ENCODE measurements at places on chromosomes 6 and 20. TPM values are rescaled to one million over a fixed set of nuclear protein-coding genes. Genes with fewer than 3 reads are reported as not detected.

CALHM6 gene
- not detected for total RNA-seq

GRCh38 chr6:70072540-70073179 lies 206.3 kb downstream of the COL19A1 start:
- no peak for DNase-seq

GRCh38 chr20:47350691-47351545 lies 5.6 kb downstream of the ZMYND8 start:
- no peak for DNase-seq

DNA sequence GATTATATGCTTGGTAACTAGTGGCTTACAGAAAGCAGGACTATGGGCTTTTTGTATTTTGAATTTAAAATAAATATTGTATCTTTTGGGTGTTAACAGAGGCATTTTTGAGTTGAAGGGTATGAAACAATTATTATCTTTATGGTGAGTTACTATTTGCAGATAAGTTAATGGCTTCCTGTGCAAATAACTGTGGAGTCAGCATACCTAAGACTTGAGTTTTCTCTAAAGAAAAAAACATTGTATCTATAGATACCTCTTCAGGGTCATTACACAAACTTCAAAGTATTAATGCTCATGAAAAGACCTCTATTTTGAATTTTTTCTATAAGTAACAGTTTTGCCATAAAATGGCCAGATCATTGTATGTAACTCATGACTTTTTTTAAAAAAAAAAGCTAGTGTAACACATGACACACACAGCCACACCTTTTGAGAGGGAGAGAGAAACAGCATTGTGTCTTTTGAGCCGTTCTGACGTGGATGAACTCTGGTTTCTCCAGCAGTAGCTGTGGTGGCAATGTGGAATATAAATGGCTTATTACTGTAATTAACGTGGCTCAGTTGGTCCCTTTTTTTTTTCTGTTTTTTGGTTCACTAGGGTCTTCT lies 36.3 kb downstream of the PLEKHG1 start:
- DNase-seq, result no peak

- no peak for DNase-seq
Measured at GRCh38 chr6:31252625-31253024, 19.3 kb downstream of the HLA-C start.

PNPLA1 gene
- not detected for total RNA-seq

DACT2 gene
- total RNA-seq, result not detected

CYP24A1 gene
- total RNA-seq, result 0.05 TPM

TBXT gene
- not detected for total RNA-seq

DNA sequence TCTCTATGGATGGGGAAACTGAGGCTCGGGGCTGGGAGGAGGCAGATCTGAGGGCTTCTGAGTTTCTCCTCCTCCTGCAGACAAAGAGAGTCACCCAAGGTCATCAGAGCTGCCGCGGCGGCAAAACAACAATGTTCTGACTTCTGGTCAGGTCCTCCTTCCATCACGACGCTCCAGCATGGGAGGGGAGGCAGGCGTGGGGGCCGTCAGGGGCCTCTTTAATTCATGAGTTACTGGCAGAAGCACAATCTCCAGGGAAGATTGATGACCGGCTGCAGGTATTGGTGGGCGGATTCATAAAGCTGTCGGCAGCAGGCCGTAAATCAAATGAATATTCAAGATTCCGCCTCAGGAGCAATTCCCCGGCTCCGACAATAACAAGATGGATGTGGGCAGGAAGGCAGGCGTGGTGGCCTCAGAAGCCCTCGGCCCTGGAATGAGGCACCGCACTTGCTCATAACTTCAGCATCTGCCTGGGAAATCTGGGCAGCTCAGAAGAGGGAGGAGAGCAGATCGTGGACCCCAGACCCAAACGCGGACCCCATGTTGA lies 19.1 kb downstream of the PCK1 start:
- peak; percentile 35 for DNase-seq

DNA sequence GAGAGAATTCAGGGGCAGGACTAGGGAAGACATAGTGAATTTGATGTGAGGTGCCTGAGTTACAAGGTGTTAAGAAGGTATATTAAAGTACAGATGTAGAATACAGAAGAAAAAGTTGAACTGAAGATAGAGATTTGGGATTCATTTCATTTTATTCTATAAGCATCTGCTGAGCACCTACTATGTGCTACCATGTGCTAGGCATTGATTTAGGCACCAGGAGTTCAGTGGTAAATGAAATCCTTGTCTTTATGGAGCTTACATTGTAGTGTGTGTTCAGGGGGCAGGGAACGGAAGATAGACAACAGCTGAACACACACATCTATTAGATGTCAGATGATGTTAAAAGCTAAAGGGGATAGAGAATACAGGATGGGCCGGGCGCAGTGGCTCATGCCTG lies 2.8 kb downstream of the RSPH9 start:
- no peak for DNase-seq

GRCh38 chr6:52537001-52537753 lies 39.7 kb downstream of the TRAM2 start:
- peak; percentile 65 for DNase-seq

DUSP15 gene
- total RNA-seq, result 2.5 TPM

DNA sequence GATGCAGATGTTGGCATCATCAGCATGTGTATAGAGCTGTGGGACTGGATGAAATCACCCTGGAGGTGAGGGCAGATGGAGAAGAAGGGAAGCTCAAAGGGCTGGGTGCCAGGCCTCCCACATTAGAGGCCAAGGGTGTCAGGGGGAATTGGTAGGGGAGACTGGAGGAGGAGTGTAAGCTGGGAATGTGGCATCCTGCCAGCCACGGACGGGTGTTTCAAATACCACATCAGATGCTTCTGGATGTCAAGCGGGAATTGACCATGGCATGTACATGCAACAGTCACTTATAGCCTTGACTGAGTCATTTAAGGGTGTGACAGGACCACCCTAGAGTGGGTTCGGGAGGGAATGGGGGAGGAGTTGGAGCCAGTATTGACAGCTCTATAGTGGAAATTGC lies 9.6 kb downstream of the ERGIC3 start:
- no peak for DNase-seq

DNA sequence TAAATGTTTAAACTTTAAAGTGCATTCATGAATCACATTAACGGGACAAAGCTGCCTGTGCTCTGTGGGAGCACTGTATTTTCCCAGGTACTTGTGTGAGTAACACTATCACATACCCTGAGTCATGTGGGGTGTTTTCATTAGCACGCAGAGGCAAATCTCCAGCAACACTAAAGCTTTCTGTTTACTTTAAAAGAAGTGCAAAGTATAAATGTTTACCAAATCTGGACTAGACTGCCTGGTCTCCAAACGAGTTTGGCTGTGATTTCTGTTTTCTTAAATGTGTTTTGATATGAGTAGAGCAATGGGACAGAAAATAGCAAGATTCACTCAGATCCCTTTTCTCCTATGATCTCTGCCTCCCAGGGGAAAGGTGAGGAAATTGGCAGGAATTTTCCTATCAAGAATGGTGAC lies 28.8 kb upstream of the RIPPLY2 start:
- DNase-seq, result peak; percentile 39

PACRG gene
- total RNA-seq, result not detected

- DNase-seq, result no peak
Measured at GRCh38 chr6:151876122-151876521, 68.6 kb downstream of the ESR1 start.

DNA sequence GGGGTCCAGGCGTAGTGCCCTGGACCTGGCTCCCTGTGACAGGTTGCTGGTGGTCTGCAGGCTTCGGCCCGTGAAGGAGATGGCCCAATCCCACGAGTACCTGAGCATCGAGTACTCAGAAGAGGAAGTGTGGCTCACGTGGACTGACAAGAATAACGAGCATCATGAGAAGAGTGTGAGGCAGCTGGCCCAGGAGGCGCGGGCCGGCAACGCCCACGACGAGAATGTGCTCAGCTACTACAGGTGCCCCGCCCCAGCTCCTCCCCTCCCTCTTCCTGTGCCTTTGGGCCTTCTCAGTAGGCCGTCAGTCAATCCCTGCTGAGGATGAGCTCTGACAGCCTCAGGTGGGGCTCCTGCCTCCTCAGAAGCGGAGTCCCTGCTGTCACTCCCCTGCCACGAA lies 42.6 kb downstream of the UQCC2 start:
- DNase-seq, result peak; percentile 93

RNGTT gene
- total RNA-seq, result 27.8 TPM

GRCh38 chr6:106739387-106739786 lies 110.0 kb downstream of the QRSL1 start:
- DNase-seq, result peak; percentile 37

CYB5R4 gene
- 30.5 TPM for total RNA-seq

GRCh38 chr20:64161356-64162238 lies 2.7 kb upstream of the MYT1 start:
- peak; percentile 15 for DNase-seq

MYB gene
- 4.1 TPM for total RNA-seq

- no peak for DNase-seq
Measured at GRCh38 chr6:139287868-139288267, 3.9 kb downstream of the TXLNB start.

- DNase-seq, result no peak
Measured at GRCh38 chr6:139483079-139483478, 108.6 kb upstream of the CITED2 start.

KIF6 gene
- total RNA-seq, result 0.26 TPM

RIPK1 gene
- 18.3 TPM for total RNA-seq

DNA sequence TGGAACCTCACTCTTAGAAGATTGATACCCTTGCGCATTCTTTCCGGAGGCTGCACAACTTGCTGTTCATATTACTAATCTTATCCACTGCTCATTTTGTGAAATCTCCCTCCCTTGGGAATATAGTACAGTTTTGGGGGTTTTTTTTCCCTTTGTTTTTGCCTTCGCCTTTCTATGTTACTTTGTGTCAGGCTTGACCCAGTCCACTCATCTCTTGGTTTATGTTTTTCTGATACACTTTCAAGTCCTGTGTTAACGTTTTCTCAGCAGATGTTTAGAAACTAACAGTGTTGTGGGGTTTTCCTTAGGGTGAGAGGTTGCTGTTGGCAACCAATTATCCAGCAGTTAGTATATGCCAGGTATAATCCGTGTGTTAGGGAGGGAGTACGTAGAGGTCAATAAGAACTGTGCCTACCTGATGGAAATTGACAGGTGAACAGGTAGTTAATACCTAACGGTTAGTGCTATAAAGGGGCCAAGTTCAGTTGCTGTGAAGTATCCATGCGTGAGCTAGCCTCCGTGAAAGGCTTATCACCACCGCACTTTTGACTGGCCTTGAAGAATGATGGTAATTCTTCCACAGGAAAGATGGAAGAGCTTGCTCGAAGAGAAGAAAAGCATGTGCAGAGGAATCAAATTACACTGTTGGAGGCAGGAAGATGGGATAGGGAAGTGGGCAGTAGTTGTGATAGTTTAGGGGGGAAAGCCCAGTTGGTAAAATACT lies 1.4 kb downstream of the NFYA start:
- DNase-seq, result peak; percentile 11

GGTLC1 gene
- not detected for total RNA-seq

DNA sequence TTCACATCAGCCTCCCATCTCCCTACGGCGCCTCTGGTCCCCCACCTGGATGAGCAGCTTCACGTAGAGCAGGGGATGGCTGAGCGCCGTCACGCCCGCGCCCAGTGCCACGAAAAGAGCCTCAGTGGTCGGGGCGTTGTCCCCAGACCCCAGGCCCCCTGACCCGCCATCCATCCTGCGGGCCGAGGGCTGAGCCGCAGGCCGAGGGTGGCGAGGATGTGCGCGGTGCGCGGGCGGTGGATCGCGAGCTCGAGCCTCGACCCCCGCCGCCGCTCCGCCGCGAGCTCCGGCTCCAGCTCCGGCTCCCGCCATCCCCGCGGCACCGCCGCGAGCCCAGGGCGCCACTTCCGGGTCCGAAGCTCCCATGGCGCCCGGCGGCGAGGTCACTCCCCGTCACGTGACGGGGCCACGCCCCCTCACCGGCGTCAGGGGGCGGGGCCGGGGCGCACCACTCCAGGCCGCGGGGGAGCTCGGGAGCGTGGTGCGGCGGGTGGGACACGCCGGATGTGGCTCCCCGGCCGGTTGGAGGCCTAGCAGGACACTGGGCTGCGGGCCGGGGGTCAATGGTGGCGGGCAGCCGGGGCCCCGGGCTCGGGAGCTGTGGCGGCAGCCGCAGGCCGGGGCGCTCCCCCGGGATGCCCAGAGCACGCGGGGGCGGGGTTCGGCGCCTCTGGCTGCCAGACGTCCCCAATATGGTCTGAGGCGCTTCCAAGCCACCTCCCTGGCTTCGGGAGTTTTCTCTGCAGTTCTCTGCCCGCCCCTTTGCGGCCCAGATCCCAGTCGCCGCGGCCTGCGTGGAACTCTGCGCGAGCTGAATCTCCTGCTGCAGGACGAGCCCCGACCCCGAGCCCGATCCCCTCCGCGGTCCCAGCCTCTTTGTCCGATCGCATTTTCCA lies at the start of gene MTCH1:
Gene MTCH1 (minus strand): TSS at position 389 of the 896 bp plus-strand sequence. CDS start 23 bp downstream, at position 366.
- peak; percentile 63 for DNase-seq

DNA sequence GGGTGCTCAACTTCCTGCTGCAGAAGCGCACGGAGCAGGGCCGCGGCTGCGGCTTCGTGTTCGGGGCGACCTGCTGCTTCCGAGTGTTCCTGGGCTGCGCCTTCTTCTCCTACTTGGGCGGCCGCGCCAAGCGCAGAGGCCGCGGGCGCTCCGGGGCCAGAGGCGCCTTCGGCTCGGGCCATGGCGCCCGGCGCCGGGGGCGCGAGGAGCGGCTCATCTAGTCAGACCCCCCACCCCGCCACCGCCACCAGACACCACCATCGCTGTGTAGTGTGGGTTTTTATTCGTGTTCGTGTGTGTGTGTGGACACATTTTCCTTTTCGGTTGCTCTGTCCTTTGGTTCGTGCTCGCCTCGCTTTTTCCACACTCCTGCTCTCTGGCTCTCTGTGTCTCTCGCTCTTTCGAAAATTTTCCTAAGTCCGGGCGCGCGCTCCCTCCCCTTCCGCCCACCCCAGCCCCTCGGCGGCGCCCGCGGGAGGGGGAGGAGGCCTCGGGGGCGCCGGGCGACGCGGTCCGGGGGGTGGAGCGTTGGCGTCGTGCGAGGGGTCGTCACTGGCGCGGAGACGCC lies 38.1 kb downstream of the GNAS start:
- no peak for DNase-seq

- DNase-seq, result no peak
Measured at GRCh38 chr6:36280467-36280866, 10.6 kb downstream of the PNPLA1 start.

- DNase-seq, result no peak
Measured at GRCh38 chr6:25297823-25298522, 18.8 kb downstream of the CARMIL1 start.

DNA sequence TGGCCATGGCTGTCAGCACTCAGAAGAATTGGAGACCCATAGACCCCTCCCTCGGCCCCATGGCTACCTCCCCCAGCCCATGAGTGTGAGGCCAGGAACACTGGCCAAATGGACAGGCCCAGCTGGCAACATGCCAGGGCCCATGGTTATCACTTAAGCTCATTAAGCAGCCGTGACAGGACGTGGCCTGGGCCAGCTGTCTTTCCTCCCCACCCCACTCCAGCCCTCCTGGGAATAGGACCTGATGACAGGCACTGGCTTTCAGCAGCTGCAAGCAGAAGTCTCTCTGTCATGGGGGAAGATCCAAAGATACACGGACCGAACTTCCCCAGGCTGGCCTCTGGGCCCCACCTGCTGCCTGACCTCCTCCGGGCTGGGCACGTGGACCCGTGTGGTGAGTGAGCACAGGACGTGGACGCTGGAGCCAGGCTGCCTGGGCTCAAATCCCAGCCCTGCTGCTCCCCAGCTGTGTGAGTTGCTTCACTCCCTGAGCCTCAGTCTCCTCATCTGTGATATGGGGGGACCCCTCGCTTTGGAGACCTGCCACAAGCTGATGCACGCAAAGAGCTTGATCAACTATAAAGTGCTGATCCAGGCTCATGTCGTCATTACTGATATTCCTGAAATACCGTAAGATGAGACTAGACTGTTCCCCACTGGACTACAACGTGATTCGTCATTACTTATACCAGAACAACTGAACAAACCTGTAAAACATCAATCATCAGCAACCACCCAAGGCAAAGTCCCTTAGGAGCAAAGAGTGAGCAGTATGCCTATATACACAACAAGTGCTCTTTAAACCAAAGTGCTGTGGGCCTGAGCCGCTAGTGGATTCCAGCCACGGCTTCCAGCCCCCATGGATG lies 22.0 kb upstream of the VSTM2L start:
- DNase-seq, result no peak

All from A172 (cell line).